ENCODE measurements at places on chromosomes 6 and 20.

- DNase-seq, result no peak
Observed at GRCh38 chr6:90187437-90188121, 109.1 kb downstream of the BACH2 start.

DNA sequence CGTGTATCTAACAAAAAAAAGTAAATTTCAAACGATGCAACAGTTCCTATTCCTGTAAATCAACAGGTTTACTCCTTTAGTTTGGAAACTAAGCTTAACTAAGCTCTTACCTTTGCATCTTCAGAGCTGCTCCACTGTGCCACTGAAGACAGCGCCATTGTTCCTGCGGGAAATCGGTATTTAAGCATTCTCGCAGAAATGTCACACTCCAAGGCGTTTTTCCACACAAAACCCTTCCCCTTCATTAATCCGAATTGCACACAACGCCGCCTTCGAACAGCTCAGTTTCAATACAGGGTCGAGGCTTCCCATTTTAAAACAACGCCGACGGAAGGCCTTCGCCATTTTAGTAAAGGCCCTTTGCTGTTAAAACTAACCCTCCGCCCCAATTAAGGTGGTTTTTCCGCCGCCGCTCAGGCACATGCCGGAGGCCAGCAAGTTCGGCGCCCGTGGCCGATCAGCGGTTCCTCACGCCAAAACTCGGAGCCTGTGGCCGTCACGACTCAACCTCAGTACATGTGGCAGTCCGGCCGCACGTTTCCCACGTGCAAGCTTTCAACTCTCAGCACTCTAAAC, 35.4 kb upstream of the SYNCRIP start:
- no peak for DNase-seq

- DNase-seq, result no peak
Observed at GRCh38 chr20:61185841-61186601, 66.0 kb upstream of the CDH4 start.

GRCh38 chr6:10315034-10315433, 99.8 kb downstream of the TFAP2A start:
- DNase-seq, result no peak

DNA sequence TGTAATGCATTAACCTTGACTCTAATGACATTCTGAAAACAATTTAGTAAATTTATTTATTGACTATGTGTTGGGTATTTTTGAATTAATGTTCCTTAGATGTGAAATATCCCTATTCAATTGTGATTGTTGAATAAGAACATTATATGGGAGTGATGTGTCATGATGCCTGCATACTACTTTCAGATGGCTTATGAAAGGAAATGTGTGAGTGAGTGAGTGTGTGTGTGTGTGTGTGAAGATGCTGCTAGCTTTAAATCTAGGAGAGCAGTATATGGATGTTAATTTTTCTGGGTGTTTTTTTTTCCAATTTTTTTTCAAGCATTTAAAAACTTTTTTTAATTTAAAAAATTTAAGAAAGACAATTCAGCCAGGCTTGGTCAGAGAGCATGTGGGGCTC, 32.5 kb upstream of the NT5E start:
- DNase-seq, result no peak
